Liver (tissue), 10 donors: ENCODE measurements at places on chromosomes 4 and X. TPM values are rescaled to one million over a fixed set of nuclear protein-coding genes. Genes with fewer than 3 reads are reported as not detected.

- H3K27ac ChIP-seq, result no peak overlapping the region
- H3K27me3 ChIP-seq, result no peaks in the 10 kb centered on the region
- no peaks in the 10 kb centered on the region for H3K4me1 ChIP-seq
- no peaks in the 10 kb centered on the region for H3K36me3 ChIP-seq
Observed at GRCh38 chr4:73723023-73723422, 17.3 kb upstream of the CXCL8 start.

DNA sequence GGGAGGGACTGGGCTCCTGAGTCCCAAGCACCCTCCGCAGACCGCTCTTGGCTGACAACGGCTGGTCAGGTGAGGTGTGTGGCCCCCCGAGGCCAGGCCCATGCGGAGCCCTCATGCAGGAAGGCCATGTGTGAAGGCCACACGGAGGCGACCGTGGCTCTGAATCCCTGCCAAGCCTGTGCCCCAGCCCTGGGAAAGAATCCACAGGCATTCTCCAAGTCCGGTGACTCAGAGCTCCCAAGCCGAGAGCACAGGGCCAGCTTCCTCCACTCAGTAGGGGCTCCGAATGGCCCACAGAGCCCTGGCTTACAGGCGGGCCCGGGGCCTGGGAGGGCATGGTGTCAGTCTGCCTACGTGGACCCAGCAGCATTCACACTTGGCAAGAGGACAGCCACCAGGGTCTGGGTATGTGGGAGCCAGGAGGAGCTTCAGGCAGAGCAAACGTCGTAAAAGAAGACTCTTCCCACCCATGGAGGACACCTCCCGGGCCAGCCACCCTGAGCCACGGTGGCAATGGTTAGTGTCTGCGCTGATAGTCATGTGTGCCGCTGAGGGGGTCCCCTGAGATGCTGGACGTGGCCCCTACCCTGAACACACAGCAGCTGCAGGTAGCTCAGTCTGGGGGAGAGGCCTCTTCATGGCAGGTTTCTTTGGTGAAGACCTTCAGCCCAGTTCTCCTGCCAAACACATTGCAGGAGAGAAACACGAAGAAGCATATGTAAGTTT, 105.7 kb downstream of the PSAPL1 start:
- peaks cover 2% of the 10 kb centered on the region for H3K4me1 ChIP-seq
- H3K27me3 ChIP-seq, result no peaks in the 10 kb centered on the region
- H3K4me3 ChIP-seq, result no peak overlapping the region

GRCh38 chr4:10534820-10535219, 77.6 kb upstream of the ZNF518B start:
- H3K27ac ChIP-seq, result no peak overlapping the region
- H3K36me3 ChIP-seq, result no peaks in the 10 kb centered on the region

DNA sequence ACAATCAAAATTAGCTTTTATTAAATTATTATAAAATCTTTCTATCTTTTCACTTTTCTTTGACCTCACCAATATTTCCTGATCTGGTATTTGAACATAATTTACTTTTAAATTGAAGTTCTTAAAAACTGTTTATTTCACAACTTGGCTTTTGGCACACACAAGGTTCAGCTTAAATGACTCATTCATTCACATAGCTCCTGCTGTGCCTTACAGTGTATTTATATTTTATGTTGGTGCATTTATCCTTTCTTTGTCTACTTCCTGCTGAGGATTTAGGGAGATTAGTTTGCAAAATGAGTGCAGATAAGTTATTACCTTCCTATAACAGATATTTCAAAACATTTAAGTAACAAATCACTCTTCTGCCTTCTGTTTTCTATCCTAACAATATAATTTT, 430.6 kb downstream of the DTHD1 start:
- no peaks in the 10 kb centered on the region for H3K27me3 ChIP-seq
- no peak overlapping the region for H3K4me3 ChIP-seq
- no peaks in the 10 kb centered on the region for H3K36me3 ChIP-seq
- no peak for DNase-seq
- no peak overlapping the region for H3K27ac ChIP-seq

DNA sequence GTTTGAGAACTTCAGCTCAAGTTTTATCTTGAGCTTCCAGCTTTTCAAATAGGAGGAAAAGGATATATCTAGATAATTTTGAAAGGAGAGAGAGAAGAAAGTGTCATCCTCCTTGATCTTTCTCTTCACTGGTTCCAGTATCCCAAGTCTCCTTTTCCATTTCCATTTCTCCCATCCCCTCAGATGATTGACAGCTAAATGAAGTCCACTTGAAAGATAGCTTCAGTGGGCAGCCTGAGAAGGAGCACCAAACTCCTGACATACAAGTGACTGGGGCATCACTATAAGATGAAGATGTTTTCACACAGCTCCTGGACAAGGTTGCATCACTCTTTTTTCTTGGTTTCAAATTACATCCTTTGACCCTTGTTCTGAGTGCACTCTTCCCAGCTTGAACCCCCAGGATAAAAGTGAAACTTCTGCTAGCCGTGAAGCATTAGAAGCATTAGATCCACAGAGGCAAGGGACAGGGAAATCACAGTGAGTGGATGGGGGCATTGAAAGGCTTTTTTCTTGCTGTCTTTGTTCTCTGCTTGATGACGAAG, 17.5 kb upstream of the MAGEA10 start:
- H3K27me3 ChIP-seq, result no peaks in the 10 kb centered on the region
- H3K27ac ChIP-seq, result no peak overlapping the region
- no peak for DNase-seq
- no peaks in the 10 kb centered on the region for H3K36me3 ChIP-seq

GRCh38 chrX:37830371-37830770, 17.0 kb downstream of the DYNLT3 start:
- H3K4me3 ChIP-seq, result no peak overlapping the region
- H3K36me3 ChIP-seq, result no peaks in the 10 kb centered on the region
- peaks cover under 1% of the 10 kb centered on the region for H3K4me1 ChIP-seq
- no peak for DNase-seq
- H3K27ac ChIP-seq, result no peak overlapping the region

DNA sequence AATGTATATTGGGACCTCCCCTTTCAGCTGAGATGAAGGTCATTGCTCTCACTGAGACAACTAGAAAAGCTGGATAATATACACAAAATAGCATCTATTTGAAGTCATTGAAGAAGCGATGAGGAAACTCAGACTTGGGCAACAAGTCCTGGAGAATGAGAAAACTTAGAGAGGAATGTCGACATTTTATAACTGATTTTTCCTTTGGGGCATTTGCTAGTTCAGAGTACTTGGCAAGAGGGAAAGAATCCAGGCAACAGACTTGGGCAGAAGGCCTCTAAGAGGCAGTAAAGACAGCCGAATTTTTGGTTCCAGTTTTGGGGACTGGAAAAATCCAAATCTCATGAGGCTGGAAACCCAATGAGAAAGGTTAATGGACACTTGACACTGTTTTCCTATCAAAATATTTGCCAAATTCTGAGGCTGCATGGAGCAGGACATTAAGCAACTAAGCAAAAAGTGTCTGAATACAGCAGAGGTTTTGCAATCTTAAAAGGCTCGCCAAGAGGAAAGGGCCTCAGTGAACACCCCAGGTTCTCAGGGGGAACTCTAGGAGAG, 21.0 kb upstream of the ANXA5 start:
- no peaks in the 10 kb centered on the region for H3K27me3 ChIP-seq
- DNase-seq, result no peak

DNA sequence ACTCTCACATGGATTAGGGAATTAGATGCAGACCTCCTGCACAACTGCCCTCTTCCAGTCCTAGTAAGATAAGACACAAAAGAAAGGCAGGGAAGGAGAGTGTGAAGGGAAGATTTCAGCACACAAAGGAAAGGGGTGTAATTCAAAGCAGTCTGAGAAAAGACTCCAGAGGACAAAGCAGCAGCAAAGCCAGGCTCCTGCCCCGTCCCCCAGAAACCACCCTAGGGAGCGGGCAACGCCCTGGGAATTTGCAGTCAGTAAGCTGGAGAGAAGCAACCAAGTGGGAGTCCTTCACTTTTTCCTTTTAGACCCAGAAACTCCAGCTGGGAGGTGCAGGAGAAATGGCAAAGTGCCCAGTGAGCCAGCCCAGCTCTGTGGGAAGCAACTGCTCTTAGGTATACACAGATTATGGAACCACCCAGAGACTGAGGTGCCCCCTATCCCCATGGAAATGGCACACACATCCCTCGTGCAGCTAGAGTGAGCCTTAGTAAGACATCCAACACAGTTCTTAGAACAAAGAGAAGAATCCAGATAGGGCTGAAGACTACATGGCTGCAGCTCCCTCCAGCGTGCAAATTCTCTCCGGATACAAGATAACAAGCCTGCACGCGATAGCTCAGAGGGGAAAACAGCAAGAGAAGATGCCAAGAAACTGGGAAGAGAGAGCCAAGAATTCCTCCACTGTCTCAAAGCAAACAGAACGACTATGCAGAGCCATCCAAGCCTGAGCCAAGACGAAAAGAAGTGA, 26.5 kb upstream of the IRAK1 start:
- DNase-seq, result no peak
- H3K4me1 ChIP-seq, result peaks cover 26% of the 10 kb centered on the region
- no peak overlapping the region for H3K4me3 ChIP-seq
- H3K27me3 ChIP-seq, result no peaks in the 10 kb centered on the region
- no peaks in the 10 kb centered on the region for H3K36me3 ChIP-seq

GRCh38 chrX:53251307-53251706, 26.3 kb upstream of the KDM5C start:
- no peak overlapping the region for H3K27ac ChIP-seq
- no peak overlapping the region for H3K4me3 ChIP-seq
- no peaks in the 10 kb centered on the region for H3K4me1 ChIP-seq
- H3K27me3 ChIP-seq, result no peaks in the 10 kb centered on the region
- DNase-seq, result no peak

GRCh38 chrX:51955200-51955599, 61.8 kb downstream of the MAGED1 start:
- H3K4me3 ChIP-seq, result no peak overlapping the region
- no peaks in the 10 kb centered on the region for H3K36me3 ChIP-seq
- no peak overlapping the region for H3K27ac ChIP-seq
- no peak for DNase-seq
- H3K4me1 ChIP-seq, result no peaks in the 10 kb centered on the region

- no peaks in the 10 kb centered on the region for H3K36me3 ChIP-seq
- no peak overlapping the region for H3K4me3 ChIP-seq
- H3K4me1 ChIP-seq, result no peaks in the 10 kb centered on the region
- no peaks in the 10 kb centered on the region for H3K27me3 ChIP-seq
- no peak overlapping the region for H3K27ac ChIP-seq
Observed at GRCh38 chr4:118335324-118335723, 17.5 kb downstream of the PRSS12 start.

- no peak overlapping the region for H3K4me3 ChIP-seq
- no peaks in the 10 kb centered on the region for H3K36me3 ChIP-seq
- no peaks in the 10 kb centered on the region for H3K4me1 ChIP-seq
- DNase-seq, result no peak
- H3K27me3 ChIP-seq, result no peaks in the 10 kb centered on the region
Observed at GRCh38 chr4:85302193-85302736, 172.7 kb upstream of the ARHGAP24 start.

DNA sequence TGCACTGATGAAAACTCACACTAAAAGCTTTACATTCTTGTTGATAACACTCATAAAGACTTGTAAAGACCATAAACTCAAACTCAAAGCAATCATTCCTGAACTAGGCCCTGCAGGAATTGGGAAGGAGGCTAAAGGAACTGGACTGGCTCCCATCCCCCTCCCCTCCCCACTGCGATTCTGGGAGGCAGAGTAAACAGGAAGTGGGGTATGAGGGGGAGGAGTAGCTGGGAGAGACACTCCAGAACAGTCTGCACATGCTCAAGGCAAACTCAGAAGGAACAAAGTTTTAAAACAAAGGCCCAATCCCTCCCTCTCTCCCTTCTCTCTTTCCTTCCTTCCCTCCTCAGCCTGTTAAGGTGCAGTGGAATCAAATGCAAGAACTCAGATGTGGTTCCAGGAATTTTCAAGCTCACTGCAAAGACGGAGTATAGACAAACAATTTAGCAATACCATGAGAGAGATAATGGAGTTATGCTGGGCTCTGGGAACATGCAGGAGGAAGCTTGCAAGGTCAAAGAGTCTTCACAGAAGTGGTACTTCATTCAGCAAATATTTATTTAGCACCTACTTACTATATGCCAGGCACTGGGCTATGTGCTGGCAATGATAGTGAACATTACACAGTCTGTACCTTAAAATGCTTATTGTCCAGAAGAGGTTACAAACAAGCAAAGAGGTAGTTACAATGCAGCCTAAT, 15.9 kb downstream of the MID1IP1 start:
- DNase-seq, result peak; percentile 38
- no peaks in the 10 kb centered on the region for H3K27me3 ChIP-seq
- H3K4me3 ChIP-seq, result no peak overlapping the region
- H3K36me3 ChIP-seq, result no peaks in the 10 kb centered on the region
- H3K27ac ChIP-seq, result no peak overlapping the region

- H3K27me3 ChIP-seq, result no peaks in the 10 kb centered on the region
- H3K36me3 ChIP-seq, result no peaks in the 10 kb centered on the region
- no peaks in the 10 kb centered on the region for H3K4me1 ChIP-seq
- H3K27ac ChIP-seq, result no peak overlapping the region
- no peak overlapping the region for H3K4me3 ChIP-seq
Observed at GRCh38 chr4:100208459-100208858, 18.2 kb upstream of the DDIT4L start.

GRCh38 chr4:2931512-2932301, 31.5 kb downstream of the NOP14 start:
- DNase-seq, result no peak
- H3K4me1 ChIP-seq, result peaks cover 9% of the 10 kb centered on the region
- no peak overlapping the region for H3K4me3 ChIP-seq
- H3K27me3 ChIP-seq, result no peaks in the 10 kb centered on the region
- H3K27ac ChIP-seq, result peak overlapping the region; percentile 10

GRCh38 chrX:71118985-71119535, 664 bp downstream of the MED12 start:
- H3K27me3 ChIP-seq, result no peaks in the 10 kb centered on the region
- peak overlapping the region; percentile 5 for H3K4me3 ChIP-seq
- DNase-seq, result no peak
- peaks cover 3% of the 10 kb centered on the region for H3K4me1 ChIP-seq

GRCh38 chrX:30141966-30142365, 73.4 kb upstream of the MAGEB2 start:
- H3K4me3 ChIP-seq, result no peak overlapping the region
- no peak overlapping the region for H3K27ac ChIP-seq

DNA sequence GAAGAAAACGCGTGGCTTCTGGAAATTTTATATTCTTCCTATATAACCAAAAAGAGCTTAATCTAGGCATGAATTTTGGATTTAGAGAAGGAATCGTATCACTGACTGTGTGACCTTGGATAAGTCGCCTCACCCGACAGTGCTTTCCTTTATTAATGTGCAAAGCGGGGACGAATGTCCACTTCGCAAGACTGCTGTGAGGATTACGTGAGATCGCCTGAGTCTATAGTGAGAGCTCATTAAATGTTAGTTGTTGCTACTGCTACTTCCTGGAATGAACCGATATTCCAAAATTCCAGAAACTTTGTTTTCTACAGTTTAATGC, 448 bp upstream of the TBC1D8B start:
- no peak for DNase-seq
- H3K27me3 ChIP-seq, result no peaks in the 10 kb centered on the region
- peaks cover 2% of the 10 kb centered on the region for H3K36me3 ChIP-seq
- H3K4me1 ChIP-seq, result no peaks in the 10 kb centered on the region

GRCh38 chr4:68257719-68258118, 12.2 kb upstream of the TMPRSS11B start:
- DNase-seq, result no peak
- no peaks in the 10 kb centered on the region for H3K4me1 ChIP-seq
- H3K27me3 ChIP-seq, result no peaks in the 10 kb centered on the region
- no peaks in the 10 kb centered on the region for H3K36me3 ChIP-seq
- no peak overlapping the region for H3K27ac ChIP-seq

- no peak for DNase-seq
- H3K27me3 ChIP-seq, result no peaks in the 10 kb centered on the region
Observed at GRCh38 chrX:129716507-129716906, 22.3 kb upstream of the XPNPEP2 start.

The ARR3 gene
- total RNA-seq, result not detected

The RPS6KA6 gene
- 1.3 TPM for total RNA-seq

The ATP6AP2 gene
- 80.7 TPM for total RNA-seq

The TXK gene
- total RNA-seq, result 4.9 TPM

The STK26 gene
- total RNA-seq, result 16.9 TPM

The MOB1B gene
- 5.0 TPM for total RNA-seq

The DGAT2L6 gene
- total RNA-seq, result not detected

The NCAPG gene
- 0.08 TPM for total RNA-seq
